ENCODE measurements at places on chromosomes 6 and 20. TPM values are rescaled to one million over a fixed set of nuclear protein-coding genes. Genes with fewer than 3 reads are reported as not detected.
A peak's percentile ranks its signal among the peaks of the same experiment; 100 is the strongest.

DNA sequence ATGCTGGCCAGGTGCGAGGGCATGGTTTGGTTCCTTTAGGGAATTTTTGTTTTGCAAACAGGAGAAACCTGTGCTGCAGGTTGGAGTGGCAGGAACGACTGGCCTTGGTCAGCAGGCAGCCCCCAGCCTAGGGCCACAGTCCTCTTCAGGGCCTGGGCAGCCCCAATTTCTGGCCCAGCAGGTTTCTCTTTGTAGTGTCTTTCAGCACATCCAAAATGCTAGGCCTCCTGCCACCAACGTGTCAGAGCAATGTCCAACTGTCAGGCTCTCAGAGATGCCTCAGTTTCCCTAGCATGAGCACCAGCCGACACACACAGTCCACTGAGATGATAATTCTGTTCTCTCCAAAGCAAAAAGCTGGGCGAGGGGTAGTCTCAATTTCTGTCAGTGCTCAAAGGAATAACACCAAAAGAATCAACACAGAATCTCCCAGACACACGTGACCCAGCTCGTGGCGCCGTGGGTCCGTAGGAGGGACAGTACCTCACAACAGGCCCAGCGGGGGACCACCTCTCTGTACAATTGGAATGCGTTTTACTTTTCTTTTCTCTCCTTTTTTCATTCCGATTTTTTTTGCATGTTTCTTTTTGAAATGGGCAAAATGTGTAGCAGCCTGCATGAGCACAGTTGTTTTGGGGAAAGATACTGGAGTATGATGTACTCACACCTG is 125.9 kb downstream of the TAF4 start:
- no peak for DNase-seq

Gene BPIFB2
- total RNA-seq = not detected

- no peak for DNase-seq
Measured at GRCh38 chr6:92376691-92377090, 1042.7 kb downstream of the EPHA7 start.

Gene MBOAT1
- total RNA-seq = 8.2 TPM

GRCh38 chr6:106927531-106928398 is 46.8 kb downstream of the CD24 start:
- DNase-seq = peak; percentile 42

- no peak for DNase-seq
Measured at GRCh38 chr20:34636648-34637047, 40.2 kb downstream of the PIGU start.

DNA sequence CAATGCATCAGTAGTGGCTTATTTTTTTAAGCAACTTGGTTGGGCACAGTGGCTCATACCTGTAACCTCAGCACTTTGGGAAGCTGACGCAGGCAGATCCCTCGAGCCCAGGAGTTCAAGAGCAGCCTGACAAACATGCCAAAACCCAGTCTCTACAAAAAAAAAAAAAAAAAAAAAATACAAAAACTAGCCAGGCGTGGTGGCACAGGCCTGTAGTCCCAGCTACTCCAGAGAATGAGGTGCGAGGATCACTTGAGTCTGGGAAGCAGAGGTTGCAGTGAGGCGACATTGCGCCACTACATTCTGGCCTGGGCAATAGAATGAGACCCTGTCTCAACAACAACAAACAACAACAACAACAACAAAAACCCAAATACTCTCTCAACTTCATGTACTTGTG is 44.7 kb upstream of the XRN2 start:
- DNase-seq = no peak

- no peak for DNase-seq
Measured at GRCh38 chr6:17258749-17259148, 22.4 kb upstream of the RBM24 start.

Gene GTSF1L
- total RNA-seq = not detected

GRCh38 chr6:43509142-43509983 is 783 bp downstream of the LRRC73 start:
- no peak for DNase-seq

Gene BNIP5
- not detected for total RNA-seq

Gene C4A
- total RNA-seq = 4.2 TPM

DNA sequence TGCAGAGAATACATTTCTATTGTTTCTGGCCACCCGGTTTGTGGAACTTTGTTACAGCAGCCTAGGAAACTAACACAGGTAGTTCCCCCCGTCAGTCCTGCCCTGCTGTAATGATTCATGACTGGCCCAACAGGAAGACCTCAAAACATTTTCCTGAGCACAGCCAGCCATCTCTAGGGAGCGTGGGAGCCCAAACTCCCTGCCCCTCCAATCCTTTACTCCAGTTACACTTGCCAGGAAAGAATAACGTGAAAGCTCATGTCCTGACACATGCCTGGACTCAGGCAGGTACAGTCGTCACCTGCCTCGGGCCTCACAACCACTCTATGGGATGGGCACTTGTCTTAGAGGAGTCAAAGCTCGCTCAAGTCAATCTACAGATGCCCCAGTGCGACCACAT is 8.4 kb downstream of the TXNDC5 start:
- no peak for DNase-seq

Gene POPDC3
- 34.0 TPM for total RNA-seq

DNA sequence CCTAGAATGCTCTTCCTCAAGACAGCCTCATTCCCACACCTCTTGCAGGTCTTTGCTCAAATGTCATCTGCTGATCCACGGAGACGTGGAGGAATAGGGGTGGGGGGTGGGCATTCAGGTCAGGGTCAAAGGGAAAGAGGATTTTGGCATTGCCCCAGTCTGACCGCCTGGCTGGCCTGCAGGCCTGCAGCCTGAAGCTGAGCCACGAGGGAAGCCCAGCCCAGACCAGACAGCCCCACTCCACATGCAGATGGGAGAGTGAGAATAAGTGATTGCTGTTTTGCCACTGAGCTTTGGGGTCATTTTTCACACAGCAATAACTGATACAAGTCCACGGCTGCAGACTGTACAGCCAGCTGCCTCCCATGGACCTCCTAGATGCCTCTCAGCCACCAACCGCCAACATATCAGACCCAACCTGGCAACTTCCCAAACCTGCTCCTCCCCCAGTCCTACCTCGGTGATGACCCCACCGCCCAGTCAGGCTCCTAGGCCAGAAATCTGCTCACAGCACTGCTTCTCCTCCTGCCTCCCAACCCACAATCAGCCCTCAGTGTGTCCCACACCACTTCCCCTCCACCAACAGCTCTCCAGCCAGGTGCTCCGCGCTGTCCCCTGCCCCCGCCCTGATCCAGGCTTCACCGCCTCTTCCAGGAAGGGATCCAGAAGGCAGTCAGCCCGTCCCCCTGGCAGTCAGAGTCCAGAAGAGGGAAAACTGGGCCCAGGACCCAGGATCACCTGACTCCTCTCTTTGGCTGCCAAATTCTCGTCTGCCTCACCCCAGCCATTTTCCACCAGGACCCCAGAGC is 14.0 kb downstream of the KIAA1755 start:
- DNase-seq = no peak

Gene CGAS
- total RNA-seq = 3.0 TPM

- DNase-seq = no peak
Measured at GRCh38 chr20:16744178-16744807, 3.9 kb upstream of the OTOR start.

GRCh38 chr6:11333132-11333849 is 100.8 kb upstream of the NEDD9 start:
- no peak for DNase-seq

DNA sequence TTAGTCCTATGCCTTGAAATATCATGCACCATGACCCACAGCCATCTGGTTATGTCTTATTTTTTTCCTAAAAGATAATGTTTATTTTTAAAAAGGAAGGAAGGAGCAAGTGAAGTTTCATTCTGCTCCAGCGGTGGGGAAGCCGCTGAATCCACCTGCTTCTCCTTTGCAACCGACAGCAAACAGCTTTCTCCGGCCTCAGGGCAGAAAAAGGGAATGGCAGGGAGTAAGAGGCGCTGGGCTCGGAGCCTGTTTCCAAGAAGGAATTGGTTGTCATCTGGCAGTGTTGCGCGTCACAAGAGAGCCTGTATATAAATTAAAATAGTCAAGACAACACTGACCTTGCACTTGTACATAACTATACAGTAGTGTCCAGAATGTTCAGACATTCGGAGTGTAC is 14.2 kb downstream of the GFRA4 start:
- no peak for DNase-seq

GRCh38 chr6:4935486-4935885 is 68.4 kb downstream of the RPP40 start:
- no peak for DNase-seq

GRCh38 chr6:141133836-141134235 is 998.9 kb upstream of the GJE1 start:
- DNase-seq = no peak

- DNase-seq = no peak
Measured at GRCh38 chr20:56964901-56965300, 301.5 kb downstream of the BMP7 start.

Gene RAD21L1
- not detected for total RNA-seq

- DNase-seq = no peak
Measured at GRCh38 chr6:142079130-142079529, 53.6 kb upstream of the GJE1 start.

DNA sequence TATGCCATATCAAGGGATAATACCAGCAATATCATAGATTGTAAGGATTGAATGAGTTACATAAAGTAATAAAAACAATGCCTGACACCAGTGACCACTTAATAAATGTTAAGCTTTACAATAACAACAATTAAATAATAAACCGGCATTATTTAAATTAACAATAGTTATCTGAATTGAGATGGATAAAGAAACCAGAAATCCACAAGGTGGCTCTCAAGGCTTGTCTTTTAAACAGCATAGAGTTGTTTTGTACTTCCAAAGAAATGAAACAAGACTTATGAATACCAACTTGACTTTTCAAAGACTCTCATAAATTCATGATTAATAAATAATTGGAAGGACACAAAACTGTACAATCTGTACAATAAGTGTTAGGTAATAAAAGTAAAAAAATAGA is 203.1 kb downstream of the ASCC3 start:
- DNase-seq = no peak

DNA sequence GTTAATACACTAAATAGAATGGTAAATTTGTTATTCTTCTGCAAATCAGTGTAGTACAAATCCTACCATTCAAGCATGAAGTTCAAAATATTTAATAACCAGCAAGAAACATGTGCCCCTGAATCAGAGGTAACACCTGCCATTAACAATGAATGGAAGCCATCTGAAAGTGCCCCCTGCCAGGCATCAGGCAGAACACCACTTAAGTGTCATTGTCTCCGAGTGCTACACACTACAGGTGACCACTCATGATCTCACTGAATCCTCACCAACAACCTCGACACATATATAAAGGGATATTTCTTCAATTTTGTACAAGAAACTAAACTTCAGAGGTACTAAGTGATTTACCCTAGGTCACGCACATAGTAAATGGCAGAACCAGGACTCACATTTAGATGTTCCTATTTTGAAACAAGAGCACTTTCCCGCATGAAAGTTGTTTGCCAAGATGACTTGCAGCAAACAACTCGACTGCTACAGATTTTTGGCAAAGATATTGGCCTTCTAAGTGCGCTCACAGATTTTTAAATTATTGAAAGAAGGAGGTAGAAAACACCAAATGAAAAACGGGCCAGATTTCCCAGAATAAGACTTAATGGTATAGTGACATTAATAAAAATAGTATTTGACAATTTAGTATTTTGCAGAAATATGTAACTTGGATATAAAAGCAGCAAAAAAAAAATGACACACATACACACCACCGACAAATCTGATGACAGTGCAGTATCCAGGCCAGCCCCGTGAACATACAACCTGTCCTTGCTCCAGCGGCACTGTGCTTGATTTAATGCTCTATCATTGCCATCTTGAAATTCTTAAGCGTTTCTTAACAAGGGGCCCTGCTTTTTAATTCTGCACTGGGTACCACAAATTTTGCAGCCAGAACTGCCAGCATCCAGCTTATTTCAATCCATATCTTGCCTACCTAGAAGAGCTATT is 274.5 kb downstream of the ALDH8A1 start:
- DNase-seq = no peak
